ENCODE measurements at places on chromosomes 5 and 9.

DNA sequence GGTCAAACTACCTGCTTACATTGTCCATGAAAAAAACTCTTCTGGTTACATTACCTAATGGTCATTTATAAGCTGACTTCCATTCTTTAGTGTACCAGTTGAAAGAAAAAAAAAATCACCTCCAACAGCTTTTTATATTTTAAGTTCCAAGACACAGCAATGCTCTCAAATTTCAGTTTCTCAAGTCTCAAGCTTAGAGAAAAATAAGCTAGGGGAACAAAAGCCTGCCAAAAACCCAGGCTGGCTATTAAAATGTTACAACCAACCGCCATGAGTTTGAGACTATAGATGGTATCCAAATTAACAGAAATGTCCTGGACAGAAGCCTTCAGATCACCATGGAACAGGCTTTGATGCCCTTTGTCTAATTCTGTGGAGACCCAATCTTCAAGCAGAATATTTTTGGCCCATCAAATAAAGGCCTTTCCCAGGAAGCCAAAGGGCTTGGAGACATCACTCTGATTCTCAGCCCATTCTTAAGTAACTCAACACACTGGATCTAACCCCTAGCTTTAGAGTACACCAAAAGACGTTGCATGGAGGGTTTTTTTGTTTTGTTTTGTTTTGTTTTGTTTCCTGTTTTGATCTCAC is 343.7 kb downstream of the GLIS3 start:
- DNase-seq: no peak

- no peak for DNase-seq
These were observed 42.3 kb downstream of the MARCHF3 start for GRCh38 chr5:126988021-126988569.

GRCh38 chr9:114641967-114642366 is 15.6 kb downstream of the TEX53 start:
- DNase-seq: no peak

DNA sequence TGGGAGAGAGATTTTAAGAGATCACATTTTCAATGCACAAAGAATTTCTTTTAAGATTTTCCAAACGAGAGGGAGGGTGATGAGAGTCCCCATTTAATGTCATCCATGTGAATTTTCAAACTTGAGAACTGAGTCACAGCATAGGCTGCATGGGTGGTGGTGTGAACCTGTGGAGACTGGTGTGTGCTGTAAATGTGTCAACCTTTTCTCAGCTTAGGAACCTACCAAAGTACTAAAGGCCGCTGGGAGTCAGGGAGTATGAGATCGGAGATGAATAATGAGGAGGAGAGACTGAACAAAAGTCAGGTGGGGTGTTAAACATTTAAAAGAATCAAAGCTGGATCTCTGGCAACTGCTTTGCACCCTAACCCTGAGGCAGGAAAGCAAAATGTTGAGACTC is 7.5 kb downstream of the ALDH1A1 start:
- DNase-seq: no peak
